Fibroblast of skin of right quadriceps (primary cell): ENCODE measurements at places on chromosomes 11 and 22.

GRCh38 chr11:115665175-115665821 is 161.1 kb upstream of the CADM1 start:
- DNase-seq: no peak

- DNase-seq: no peak
Observed at GRCh38 chr11:31813391-31814175, 2.5 kb upstream of the PAX6 start.

DNA sequence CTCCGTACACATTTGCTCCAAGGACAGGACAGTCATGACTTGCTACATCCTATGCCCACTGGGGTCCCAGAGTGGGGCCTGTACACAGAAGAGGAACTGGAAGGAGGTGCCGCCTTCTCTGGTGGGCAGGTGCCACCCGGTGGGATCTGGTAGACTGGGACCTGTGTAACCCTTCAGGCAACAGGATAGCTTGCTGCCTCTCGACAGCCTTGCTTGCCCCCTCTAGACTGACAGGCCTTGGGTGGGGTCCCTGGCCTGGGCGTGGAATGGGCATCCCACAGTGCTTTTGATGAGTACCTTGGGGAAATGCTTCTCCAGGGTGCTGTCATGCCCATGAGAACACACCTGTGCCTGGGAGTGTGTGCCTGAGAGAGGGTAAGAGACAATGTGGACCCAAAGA is 15.8 kb downstream of the SHANK3 start:
- no peak for DNase-seq

GRCh38 chr11:134228625-134229024 is 4.2 kb downstream of the VPS26B start:
- peak; percentile 79 for DNase-seq

- peak; percentile 95 for DNase-seq
Observed at GRCh38 chr11:128458321-128458720, 129.0 kb downstream of the ETS1 start.

GRCh38 chr22:31621507-31622124 is 40.4 kb downstream of the PISD start:
- DNase-seq: no peak

DNA sequence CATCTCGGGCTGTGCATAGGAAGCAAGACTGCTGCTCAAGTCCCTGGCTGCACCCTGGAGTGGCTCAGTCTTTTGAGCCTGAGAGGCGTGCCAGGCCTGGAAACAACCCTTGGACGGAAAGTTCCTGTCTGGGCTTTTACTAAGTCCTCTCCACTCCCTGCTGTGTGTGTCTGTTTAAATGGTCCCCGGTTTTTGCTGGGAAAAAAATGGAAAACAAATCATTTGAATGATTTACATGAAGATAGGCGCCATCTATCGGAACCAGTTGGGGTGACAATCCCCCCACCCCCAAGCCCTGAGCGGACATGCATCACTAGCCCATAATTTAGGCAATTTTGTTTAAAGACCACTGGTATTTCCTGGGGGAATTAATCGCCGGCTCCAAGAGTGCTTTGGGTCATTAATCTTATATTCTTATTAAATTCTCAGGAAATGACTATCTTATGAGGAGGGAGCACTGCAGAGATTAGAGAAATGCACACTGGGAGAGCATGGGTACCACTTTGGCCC is 2.7 kb upstream of the GAB2 start:
- DNase-seq: peak; percentile 96

- no peak for DNase-seq
Observed at GRCh38 chr22:19396934-19397733, 34.4 kb downstream of the HIRA start.

GRCh38 chr22:27602390-27602789 is 199.2 kb downstream of the MN1 start:
- DNase-seq: no peak

DNA sequence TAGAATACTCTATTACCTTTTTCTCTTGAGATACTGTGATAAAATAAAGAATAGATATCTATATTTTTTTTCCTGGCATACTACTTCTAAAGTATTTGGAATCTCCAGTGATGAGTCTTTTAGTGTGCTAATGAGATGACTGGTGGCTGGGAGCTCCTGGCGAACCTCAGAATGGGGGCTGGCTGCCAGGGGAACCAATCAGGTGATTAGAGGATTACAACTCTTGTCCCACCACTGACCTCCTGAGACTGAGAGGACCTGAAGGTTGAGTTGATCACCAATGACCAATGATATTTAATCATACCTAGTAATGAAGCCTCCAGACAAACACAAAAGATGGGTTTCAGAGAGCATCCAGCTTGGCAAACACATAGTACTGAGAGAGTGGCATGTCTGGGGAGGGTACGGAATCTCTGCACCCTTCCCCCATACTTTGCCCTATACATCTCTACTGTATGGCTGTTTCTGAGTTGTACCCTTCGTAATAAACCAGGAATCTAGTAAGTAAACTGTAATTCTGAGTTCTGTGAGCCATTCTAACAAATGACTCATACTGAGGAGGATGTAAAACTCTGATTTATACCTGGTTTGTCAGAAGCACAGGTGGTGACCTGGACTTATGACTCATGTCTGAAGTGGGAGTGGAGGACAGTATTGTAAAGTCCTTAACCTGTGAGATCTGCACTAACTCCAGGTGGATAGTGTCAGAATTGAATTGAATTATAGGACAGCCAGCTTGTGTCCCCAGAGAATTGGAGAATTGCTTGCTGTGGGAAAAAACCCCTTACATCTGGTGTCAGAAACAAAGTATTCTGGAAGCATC is 325.3 kb upstream of the LRRC4C start:
- peak; percentile 14 for DNase-seq

DNA sequence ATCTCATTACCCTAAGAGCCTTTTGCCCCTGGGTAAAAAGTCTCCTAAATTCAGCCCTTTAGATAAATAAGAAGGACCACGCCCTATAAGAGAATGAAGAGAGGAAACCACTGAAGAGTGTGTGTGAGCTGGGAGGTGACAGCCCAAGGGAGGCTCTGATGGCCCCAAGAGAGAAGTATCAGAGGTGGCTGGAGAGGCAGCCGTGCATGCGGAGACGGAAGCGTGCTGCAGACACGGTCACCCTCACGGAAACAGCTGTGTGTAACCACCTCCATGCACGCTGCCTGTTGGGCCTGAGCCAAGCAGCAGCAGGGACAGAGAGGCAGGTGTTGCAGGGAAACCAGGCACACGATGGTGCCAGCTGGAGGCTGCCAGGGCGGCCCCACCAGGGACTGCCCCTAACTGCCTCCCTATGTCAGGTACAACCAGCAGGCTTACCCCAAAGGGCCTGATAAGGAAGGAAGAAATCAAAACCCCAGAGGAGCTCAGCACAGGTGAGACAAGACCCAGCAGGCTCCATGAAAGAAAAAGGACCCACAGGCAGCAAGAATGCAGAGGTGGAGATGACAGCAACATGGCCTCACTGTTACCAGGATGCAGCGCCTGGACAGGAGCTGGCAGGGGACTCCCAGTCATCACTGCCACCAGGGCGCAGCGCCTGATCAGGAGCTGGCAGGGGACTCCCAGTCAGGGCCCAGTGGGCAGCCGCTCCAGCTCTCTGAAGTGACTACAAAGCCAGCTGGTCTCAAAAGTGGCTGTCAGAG is 7.8 kb downstream of the LARGE2 start:
- DNase-seq: no peak

DNA sequence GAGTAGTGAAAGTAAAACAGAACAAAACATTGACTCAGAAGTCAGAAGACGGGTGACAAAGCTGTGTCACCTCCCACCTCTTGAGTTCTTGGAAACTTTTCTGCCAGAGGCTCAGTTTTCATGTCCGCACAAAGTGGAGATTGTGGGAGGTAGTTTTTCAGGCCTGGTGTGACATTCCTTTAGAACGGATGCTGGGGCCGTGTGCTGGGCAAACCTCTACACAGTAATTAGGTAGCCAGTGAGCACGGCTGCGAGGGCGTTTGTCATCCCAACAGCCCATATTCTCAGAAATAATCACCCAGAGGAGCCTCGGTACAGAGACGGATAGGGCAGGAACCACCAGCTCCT is 1054.4 kb downstream of the TBC1D22A start:
- no peak for DNase-seq

DNA sequence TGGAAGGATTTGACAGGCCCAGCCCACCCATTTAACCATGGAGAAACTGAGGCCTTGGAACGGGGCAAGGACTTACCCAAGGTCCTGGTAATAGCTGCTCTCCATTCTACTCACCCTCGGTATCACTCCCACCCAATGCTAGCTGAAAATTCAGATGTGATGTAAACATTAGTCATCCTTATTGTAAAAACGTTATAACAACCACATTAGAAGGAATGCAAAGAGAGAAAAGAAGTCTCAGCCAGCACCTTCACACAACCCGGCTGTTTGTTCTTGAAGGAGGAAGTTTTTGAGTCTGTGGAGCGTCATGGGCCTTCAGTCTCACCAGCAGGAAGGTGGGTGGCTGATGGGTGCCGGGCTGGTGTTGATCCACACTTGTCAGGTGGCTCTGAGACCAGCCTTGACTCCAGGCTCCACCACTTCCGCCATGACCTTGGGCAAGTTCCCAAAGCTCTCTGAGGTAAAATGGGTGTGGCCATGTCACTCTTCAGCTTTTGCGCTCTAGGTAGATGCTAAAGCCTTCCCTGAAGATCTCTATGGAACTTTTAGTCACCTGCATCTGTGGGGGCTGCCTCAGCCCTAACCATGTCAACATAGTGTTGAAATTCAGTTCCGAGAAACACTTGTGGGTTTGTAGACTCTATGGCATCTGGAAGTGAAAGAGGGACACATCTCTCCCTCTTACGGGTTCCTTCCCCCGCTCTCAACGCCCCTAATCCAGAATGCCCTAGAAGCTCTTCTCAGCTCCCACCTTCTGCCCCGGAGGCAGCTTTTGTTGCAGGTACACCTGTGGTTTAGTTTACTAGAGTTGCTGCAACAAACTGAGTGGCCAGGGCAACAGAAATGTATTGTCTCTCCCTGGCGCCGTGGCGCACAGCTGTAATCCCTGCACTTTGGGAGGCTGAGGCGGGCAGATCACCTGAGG is 14.8 kb downstream of the CD6 start:
- peak; percentile 49 for DNase-seq

DNA sequence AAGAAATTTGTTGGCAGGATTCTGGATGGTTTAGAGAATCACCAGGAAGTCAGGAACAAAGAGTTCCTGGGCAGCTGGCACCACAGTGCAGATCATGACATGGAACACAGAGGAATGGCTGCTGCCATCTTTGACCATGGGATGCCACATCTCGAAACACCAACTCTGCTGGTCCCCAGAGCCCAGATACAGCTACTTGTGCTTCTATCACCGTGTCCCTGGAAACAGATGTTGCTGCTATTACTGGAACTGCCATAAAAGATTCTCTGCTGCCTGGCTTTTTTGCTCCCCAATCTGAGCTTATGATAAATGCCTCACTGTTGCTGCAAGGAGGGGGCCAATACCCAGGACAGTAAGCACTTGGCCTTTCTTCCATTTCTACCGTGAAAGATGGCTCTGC is 185.2 kb downstream of the CSNK2A3 start:
- no peak for DNase-seq

- no peak for DNase-seq
Observed at GRCh38 chr11:86484795-86485166, 110.1 kb downstream of the CCDC81 start.

DNA sequence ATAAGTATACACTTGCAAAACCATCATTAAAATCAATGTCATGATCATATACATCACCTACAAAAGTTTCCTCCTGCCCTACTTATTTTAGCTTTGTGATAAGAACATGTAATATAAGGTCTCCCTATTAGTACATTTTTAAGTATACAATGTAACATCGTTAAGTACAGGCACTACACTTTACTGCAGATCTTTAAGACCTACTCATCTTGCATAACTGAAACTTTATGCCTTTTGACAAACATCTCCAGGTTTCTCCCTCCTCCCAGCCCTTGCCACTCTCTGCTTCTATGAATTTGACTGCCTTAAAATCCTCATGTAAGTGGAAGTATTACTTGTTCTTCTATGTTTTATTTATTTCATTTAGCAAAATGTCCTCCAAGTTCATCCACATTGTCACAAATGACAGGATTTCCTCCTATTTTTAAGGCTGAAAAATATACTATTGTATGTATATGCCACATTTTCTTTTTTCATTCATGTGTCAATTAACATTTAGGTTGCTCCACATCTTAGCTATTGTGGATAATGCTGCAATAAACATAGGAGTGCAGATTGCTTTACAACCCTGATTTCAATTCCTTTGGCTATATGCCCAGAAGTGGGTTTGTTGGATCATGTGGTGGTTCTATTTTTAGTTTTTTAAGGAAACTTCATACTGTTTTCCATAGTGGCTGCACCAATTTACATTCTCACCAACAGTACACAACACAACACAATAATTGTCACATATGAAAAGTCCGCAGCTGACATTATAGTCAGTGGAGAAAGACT is 471.1 kb upstream of the ANO3 start:
- DNase-seq: peak; percentile 81

DNA sequence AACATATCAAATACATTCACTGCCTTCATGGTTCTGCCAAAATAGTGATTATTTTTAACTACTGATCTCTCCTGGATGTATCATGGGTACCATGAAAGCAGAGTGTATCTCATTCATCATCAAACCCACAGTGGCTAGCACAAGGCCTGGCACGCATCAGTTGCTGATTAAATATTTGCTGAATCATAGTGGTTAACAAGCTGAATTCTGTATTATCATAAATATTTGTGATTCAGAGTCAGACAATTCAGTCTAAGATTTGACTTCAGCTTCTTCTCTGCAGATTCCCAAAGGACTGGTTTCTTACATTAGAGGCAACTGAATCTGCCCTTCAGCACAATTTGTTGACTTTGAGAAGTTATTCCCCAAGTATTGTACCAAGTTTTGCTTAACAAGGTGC is 715.8 kb upstream of the LRRC4C start:
- peak; percentile 90 for DNase-seq

GRCh38 chr22:37794376-37794775 is 13.4 kb upstream of the GCAT start:
- DNase-seq: no peak

DNA sequence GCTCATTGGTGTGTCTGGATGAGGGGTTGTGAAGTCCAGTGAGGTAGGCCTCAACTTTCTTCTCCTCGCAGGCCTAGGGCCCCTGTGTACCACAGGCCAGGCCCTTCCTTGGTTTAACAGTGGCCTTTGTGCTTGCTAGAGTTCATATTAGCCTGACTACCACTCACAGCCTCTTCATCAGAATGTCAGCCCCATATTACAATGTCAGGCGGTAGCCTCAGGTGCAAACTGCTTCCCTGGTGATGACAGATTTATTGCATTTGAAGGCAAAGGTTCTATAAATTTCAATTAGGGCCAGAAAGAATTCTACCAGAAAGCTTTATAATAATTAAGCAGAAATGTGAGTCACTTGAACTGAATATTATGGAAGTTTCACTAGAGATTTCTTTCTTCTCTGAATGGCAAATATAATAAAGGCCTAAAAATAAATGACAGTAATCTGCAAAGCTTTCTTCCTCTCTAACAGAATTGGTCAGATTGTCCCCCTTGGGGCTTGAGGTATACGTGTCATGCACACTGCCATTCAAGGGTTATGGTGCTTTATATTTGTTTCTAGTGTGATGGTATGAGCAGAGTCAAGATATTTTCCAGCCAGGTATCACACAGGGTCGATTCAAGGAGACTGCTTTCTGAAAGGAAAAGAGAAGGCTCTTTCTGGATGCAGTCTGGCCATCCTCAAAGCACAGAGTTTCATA is 210.3 kb downstream of the CWF19L2 start:
- DNase-seq: no peak
